ENCODE measurements at places on chromosomes 3 and 15.

DNA sequence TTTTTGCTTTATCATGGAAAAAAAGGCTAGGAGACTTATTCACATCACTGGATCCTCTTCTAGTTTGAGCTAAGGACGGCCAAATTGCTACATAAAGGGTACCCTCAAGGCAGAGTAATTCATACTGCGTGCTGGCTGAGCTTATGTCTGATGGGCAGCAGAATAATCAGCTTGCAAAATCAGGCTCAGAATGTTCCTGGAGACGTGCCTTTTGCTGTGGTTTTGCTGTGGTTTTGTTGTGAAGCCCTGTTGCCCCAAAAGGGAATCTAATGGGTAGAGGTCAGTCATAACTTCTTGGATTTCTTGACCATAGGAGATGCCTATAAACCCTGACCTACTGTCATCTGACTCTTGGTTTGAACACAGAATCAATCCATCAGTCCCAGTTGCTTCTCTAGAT lies 189.9 kb downstream of the SOX2 start:
- no peak for DNase-seq

DNA sequence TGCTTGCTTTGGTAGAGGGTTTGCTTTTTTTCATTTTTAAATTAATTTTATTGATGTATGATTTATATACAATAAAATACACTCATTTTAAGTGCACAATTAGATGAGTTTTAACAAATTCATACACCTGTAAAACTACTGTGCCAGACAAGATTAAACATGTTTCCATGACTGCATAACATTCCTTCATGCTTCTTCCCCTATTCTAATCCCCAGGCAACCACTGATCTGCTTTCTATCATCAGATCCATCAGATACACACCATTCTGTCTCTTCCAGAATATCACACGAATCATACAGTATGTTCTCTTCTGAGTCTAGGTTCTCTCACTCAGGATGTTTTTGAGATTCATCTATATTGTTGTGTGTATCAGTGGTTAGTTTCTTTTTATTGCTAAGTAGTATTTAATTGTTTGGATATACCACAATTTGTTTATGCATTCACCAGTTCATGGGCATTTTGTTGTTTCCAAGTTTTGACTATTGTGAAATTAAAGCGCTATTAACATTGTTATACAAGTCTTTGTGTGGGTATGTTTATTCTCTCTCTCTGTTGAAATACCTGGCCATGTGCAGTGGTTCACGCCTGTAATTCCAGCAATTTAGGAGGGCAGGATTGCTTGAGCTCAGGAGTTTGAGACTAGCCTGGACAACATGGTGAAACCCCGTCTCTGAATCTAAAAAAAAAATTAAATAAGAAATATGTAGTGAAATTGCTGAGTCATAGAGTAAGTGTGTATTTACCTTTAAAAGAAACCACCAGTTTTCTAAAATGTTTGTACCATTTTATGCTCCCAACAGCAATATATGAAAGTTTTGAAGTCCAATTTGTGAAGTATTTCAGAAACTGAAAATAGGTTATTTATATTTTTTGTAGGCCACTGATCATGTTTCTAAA lies 7.0 kb upstream of the TFG start:
- DNase-seq = no peak

DNA sequence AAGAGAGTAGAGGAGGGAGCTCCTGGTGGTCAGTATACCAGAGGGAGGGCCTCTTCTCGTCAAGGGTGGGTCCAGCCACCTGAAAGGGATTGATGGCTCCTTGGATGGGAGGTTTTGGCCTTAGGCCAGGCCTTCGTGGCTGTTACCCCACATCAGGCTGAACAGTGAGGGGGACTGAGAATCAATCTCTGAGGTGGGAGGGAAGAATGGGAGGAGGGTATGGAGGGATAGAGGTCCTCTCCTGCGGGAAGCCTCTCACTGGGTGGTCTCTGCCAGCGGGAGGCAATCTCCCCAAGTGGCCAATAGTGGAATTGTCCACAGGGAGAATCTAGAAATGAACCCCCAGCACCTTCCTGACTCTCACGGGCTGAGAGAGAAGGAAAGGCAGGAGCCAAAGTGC lies 53.5 kb downstream of the BSN start:
- DNase-seq = no peak

GRCh38 chr3:108407886-108408285 lies 102.5 kb downstream of the MYH15 start:
- no peak for DNase-seq

DNA sequence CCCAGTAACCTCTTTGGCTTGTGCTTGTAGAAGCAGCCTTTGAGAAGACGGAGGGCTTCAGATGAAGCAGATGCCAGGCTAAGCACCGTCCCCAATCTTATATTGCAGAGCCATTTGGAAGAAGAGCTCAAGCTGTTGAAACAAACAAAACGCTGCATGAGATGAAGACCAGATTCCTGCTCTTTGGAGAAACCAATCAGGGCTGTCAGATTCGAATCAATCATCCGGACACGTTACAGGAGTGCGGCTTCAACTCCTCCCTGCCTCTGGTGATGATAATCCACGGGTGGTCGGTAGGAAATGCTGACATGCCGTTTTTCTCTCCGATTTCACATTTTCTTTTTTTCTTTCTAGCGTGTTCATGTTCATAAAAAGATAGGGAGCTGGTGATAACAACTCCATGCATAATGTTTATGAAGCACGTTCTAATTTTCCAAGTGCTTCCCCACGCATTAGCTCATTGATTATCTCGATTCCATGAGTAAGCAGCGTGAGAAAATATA lies 106.5 kb downstream of the LIPC start:
- no peak for DNase-seq

- no peak for DNase-seq
Measured at GRCh38 chr3:133037436-133037835, 755 bp upstream of the TMEM108 start.

Data from activated naive CD8-positive, alpha-beta T cell treated with anti-CD3 and anti-CD28 coated beads, Interleukin-2, amount 10 ng/mL, durations not matched to agents 7 days and 5 days (primary cell).